ENCODE measurements at places on chromosomes 1 and 21. TPM values are rescaled to one million over a fixed set of nuclear protein-coding genes. Genes with fewer than 3 reads are reported as not detected.

F11R gene
- 8.9 TPM for total RNA-seq

WNT4 gene
- total RNA-seq = not detected

GUCA2A gene
- not detected for total RNA-seq

SLFNL1 gene
- 0.66 TPM for total RNA-seq

ZNF695 gene
- total RNA-seq = 2.0 TPM

CFAP298 gene
- 18.0 TPM for total RNA-seq

CDK18 gene
- total RNA-seq = 1.3 TPM

SLC5A3 gene
- 20.5 TPM for total RNA-seq

CD1D gene
- total RNA-seq = not detected

KRTAP19-1 gene
- not detected for total RNA-seq

CFAP74 gene
- not detected for total RNA-seq

ARHGEF11 gene
- total RNA-seq = 22.4 TPM

AADACL4 gene
- not detected for total RNA-seq

ZSWIM5 gene
- 1.3 TPM for total RNA-seq

TMEM51 gene
- 8.3 TPM for total RNA-seq

ATP1A4 gene
- not detected for total RNA-seq

GPR153 gene
- total RNA-seq = 26.5 TPM

GGPS1 gene
- total RNA-seq = 33.5 TPM

KNCN gene
- total RNA-seq = not detected

CYP2J2 gene
- total RNA-seq = 0.29 TPM

LCE6A gene
- total RNA-seq = not detected

PAPPA2 gene
- 2.2 TPM for total RNA-seq

S100A8 gene
- total RNA-seq = not detected

PDZK1 gene
- total RNA-seq = 1.3 TPM

AIRE gene
- total RNA-seq = under 0.01 TPM

KLHL12 gene
- total RNA-seq = 47.0 TPM

LEMD1 gene
- total RNA-seq = not detected

TSPAN2 gene
- total RNA-seq = not detected

UTS2 gene
- not detected for total RNA-seq

CFHR1 gene
- not detected for total RNA-seq

PLEKHM2 gene
- 76.4 TPM for total RNA-seq

MIER1 gene
- 31.4 TPM for total RNA-seq

ASCL5 gene
- total RNA-seq = not detected

GPR161 gene
- 26.8 TPM for total RNA-seq

FRRS1 gene
- total RNA-seq = 45.3 TPM

TNNI3K gene
- total RNA-seq = 1.8 TPM

DNAJC6 gene
- 0.83 TPM for total RNA-seq

ANGPTL7 gene
- 1.7 TPM for total RNA-seq

IGSF3 gene
- 0.33 TPM for total RNA-seq
